ENCODE measurements at places on chromosomes 12 and 14.

DNA sequence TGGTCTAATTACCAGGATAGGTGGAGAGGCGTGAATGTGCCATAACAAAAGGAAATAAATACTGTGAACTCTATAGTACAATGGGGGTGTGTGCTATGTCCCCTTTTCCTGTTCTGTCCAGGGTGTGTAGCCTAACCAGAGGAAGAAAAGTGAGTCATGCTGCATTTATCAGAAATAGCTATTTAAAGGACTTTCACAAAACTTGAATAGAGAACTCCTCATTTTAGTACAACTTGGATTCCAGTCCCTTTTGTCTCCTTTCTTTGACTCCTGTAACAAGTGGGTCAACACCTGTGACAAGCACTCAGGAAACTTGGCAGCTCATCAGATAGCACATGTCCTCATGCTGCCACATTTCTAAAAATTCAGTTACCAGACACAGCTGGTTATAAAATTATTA, 123.4 kb downstream of the CCDC91 start:
- no peak for DNase-seq

GRCh38 chr12:119412811-119413794, 78.6 kb downstream of the CCDC60 start:
- DNase-seq, result peak; percentile 21

- DNase-seq, result no peak
Measured at GRCh38 chr12:124390442-124391097, 95.7 kb downstream of the RFLNA start.

GRCh38 chr14:21095430-21096205, 2.8 kb downstream of the ZNF219 start:
- DNase-seq, result no peak

DNA sequence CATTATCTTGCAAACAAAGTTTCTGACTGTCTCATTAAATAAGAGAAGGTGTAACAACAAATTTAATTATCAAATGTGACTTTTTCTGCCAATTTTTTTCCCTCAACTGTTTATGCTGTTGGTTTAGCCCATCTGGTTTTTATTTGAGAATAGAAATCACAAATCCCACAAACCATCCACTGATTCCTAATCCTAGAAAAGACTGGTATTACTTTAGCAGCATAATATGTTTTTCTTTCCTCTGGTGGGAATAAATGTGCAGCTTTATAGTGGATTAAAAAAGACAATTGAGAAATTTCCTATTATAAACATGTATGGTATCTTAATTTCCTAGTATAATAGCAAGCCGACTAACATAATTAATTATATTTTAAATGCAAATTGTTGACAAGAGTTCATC, 257.9 kb upstream of the FOXN3 start:
- no peak for DNase-seq

DNA sequence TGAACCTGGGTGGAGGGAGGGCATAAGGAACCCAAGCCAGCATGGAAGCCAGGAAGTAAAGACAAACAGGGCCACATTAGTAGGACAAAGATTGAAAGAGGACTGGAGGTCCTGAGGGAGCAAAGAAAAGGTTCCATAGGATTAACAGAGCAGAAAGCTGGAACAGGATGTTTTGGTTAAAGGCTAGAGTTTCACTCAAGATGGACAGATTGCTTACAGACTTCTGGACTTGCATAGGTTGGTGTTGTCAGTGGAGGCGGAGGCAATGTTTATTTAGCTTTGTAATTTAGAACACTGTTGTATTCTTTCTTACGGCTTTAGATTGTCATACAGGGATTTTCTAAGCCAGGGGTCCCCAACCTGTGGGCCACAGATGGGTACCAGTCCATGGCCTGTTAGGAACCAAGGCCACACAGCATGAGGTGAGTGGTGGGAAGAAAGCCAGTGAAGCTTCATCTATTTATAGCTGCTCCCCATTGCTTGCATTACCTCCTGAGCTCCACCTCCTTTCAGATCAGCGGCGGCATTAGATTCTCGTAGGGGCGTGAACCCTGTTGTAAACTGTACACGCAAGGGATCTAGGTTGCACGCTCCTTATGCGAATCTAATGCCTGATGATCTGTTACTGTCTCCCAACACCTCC, 31.3 kb downstream of the ZNF664 start:
- no peak for DNase-seq

- no peak for DNase-seq
Measured at GRCh38 chr12:116863275-116863767, 17.9 kb downstream of the HRK start.

DNA sequence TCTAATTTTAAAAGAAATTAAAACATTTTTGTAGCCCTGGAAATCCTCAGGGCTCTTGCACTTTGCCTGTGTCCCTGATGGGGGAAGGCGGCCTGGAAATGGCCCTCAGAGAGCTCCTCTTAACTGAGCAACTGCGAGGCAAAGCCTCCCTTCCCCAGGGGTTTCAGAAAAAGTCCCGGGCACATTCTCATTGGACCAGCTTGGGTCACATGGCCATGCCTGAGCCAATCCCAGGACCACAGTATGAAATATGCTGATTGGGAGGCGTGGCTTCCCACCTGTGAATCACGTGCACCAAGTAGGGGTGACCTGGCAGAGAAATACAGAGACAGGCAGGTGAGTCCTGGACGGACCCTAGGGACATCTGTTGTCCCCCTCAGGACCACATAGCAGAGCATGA, 90.4 kb upstream of the SFSWAP start:
- DNase-seq, result no peak

- DNase-seq, result no peak
Measured at GRCh38 chr14:87799400-87799799, 193.6 kb downstream of the GALC start.

GRCh38 chr12:46773586-46774321, 52.0 kb downstream of the SLC38A4 start:
- DNase-seq, result no peak

- no peak for DNase-seq
Measured at GRCh38 chr14:72332871-72333270, 400.6 kb downstream of the RGS6 start.

GRCh38 chr14:85273952-85274351, 256.0 kb upstream of the FLRT2 start:
- no peak for DNase-seq

DNA sequence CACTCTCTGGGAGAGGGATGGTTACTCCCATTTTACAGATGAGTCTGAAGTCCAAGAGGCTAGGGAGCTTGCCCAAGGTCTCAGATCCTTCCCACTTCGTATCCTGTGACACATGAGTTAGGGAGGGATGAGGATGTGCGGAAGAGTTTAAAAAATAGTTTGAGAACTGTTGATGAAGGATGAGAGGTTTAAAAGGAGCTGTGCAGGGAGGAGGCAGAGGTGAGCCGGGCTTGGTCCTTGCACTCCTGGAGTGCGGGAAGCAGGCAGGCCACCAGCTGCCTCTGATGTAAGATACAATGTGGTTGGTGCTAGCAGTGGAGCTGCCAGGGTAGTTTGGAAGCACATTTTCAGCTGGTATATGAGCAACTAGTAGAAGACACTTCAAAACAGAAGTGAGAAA, 46.5 kb downstream of the TSPAN9 start:
- no peak for DNase-seq

DNA sequence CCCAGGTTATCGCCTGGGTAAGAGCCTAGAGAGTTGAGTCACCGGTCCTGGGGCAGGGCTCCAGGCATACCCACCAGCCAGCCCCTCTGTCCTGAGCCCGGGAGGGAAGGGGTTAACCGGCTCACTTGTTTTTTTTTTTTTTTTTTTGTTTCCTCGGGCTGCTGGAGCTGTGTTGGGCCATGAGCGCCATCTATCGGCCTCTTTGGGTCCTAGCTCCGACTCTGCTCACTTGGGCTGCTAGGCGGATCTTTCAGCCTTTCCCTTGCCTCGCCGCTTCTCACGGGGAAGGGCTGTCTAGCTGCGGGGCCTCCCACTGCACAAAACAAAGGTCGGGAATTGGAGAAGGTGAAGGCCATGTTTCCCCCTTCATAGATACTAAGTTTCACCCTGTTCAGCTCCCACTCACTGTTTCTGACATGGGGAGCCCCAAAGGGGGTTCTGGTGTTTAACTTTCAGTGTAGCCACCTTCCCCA, 2.8 kb upstream of the SMUG1 start:
- DNase-seq, result peak; percentile 68

DNA sequence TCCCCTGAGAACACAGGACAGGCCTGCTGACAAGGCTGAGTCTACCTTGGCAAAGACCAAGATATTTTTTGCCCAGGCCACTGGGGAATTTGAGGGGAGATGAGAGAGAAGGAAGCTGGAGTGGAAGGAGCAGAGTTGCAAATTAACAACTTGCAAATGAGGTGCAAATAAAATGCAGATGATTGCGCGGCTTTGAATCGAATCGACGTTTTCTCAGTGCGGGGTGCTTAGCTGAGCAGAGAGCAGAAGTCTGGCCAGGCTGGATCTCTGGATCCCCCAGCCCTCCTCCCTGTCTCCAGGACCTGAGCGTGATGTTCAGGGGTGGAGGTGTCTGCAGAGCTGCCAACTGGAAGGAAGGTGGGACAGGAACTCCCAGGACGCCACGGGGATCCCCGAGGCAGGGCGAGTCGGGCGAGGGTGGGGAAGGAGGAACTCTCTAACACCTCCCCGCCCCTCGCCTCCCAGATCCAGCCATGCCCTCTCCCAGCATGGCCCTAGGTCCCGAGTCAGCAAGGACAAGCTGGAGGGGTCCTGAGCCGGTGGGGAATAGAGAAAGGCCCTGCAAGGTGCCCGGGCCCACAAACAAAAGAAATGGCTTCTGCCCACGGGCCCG, 527 bp upstream of the CARMIL3 start:
- DNase-seq, result no peak

DNA sequence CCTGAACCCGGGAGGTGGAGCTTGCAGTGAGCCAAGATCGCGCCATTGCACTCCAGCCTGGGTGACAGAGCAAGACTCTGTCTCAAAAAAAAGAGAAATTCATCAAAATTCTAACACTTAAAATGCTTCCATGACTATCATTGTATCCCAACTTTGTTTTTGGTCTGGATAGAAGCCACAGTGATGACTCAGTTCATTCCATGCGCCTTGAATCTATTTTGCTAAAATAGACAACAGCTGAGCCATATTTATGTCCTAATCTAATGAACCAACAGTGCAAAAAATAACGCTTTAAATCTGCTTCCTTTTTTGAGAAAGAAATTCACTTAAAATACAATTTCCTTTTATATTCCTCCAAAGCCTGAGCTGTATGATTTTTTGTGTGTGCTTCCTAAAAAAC, 23.2 kb upstream of the BICD1 start:
- DNase-seq, result no peak

GRCh38 chr12:30858471-30858870, 68.1 kb upstream of the TSPAN11 start:
- DNase-seq, result no peak

- DNase-seq, result no peak
Measured at GRCh38 chr12:67558775-67559174, 89.8 kb upstream of the DYRK2 start.

DNA sequence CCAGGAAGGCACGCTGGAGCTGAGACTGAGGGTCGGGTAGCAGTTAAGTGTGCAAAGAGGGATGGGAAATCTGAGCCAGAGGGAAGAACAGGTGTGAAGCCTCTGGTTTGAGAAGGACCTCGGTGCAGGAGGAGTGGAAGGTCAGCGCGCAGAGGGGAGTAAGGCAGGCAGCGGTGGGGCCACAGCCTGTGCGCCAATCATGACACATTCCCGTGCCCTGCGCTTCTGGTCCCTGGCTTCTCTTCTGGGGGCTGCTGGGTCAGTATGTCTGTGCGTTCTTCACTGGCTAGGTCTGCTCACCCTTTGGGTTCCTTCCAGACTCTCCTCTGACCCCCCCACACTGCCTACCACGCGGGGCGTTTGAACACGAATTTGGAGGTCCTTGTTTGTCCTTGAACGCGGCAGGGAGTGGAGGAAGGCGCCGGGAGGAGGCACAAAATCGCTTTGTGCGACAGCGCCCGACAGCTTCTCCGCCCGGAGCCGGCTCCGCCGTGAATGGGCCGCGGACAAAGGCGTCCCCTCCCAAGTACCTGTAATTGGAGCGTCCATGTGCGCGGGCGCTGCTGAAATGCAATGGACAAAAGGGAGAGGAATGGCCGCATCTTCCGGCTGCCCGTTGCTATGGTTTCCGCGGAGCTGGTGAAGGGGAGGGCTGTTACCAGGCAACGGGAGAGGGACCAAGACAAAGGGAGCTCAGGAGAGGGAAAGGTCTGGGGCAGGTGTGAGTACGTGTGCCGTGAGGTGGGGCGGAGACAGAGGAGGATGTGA, 207.2 kb upstream of the SRRM4 start:
- DNase-seq, result peak; percentile 84

DNA sequence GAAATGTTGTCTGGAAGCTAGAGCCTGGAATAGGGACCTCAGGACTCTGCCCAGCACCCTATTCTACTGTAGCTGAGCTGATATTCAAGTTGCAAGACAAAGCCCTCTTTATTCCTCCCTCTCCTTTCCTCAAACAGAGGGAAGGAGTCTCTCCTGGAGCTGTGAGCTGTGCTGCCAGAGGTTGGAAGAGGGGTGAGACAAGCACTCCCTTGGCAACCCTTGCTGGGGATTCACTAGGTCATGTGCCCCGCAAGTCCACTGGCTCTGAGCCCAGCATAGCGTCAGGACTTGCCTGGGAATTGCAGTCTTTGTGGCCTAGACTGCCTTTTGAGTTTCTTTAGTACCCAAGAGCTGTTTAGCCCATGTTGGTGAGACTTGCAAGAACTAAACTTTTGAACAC, 11.4 kb upstream of the ASCL1 start:
- DNase-seq, result no peak

DNA sequence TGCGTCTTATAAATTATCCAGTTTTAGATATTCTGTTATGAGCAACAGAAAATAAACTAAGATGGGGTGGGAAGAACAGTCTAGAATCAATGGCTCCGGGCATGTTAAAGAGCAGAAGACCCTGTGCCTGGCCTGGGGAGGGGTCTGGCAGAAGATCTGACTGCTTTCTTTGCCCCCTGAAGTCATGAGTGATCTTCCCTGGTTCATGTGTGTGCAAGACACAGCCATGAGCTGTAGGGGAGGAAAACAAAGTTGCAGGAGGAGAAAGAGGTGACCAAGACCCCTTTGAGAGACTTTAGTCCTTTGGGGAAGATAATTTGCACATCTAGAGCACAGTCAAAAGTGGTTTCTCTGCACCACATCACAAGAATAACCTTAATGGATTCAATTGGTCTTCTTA, 4.8 kb downstream of the LACRT start:
- DNase-seq, result no peak

DNA sequence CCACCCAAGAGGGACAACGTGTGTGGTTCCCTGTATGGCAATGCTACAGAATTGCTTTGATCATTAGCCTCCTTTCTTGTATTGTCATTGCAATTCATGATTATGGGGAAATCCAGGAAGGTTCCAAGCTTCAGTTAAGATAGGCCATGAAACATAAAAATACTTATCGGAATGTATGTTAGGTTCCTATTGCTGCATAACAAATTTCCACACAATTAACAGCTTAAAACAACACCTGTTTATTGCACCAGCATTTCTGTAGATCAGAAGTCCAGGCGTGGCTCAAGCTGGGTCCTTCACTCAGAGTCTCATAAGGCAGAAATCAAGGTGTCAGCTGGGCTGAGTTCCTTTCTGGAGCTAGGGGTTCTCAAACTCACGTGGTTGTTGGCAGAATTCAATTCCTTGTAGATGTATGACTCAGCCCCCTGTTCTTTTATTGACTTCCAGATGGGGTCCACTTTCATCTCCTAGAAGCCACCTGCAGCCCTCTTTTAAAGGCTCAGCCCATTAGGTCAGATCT, 365.6 kb upstream of the TMPO start:
- no peak for DNase-seq

GRCh38 chr12:87660291-87660690, 368.9 kb downstream of the C12orf50 start:
- DNase-seq, result no peak
